ENCODE measurements at places on chromosomes 12 and 14.

GRCh38 chr12:89862511-89863445, 154.1 kb upstream of the ATP2B1 start:
- no peak for DNase-seq

- peak; percentile 56 for DNase-seq
Measured at GRCh38 chr14:51828017-51828797, 32.2 kb upstream of the GNG2 start.

GRCh38 chr12:60684988-60685655, 1089.3 kb downstream of the SLC16A7 start:
- no peak for DNase-seq

DNA sequence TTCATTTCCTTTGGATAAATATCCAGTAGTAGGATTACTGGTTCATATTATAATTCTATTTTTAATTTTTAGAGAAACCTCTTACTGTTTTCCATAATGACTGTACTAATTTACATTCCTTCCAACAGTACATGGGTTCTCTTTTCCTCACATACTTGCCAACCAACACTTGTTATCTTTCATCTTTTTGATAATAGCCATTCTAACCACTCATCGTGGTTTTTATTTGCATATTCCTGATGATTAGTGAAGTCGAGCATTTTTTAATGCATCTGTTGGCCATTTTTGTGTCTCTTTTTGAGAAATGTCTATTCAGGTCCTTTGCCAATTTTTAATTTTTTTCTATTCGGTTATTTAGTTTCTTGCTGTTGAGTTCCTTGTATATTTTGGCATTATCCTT, 457.7 kb upstream of the PDE3A start:
- no peak for DNase-seq

DNA sequence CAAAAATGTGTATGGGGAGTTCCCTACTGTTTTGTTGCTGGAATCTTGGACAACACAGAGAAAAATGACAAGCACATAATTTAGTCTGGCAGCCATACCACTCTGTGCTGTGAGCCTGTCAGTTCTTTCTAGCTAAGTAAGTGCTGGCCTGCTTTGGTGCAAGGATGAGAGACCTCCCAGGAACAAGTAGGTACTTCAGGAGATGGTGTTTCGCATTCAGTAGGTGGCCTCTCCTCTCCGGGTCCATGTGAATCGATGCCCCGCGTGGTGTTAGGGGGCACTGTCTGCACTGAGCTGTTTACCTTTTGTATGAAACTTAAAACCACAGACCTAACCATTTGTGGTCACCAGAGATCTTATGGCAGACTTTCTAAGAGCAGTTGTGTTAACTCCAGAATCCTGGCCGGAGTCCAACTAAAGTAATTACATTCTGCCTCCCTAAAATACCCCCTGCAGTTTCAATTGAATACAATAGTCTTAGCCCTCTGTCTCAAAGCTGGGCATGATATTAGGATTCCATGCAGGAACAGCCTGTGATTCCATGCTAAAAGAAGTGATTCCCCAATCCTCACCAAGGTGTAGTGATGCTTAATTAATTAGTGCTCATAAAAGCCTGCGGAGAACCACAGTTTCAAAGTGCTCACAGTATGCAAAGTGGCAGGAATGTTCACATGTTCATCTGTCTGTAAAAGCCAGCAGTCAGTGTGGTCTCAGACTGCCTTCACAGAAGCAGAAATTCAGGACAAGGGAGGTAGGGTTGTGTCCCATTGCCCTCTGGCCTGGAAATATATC, 64.2 kb downstream of the LLPH start:
- DNase-seq = no peak

DNA sequence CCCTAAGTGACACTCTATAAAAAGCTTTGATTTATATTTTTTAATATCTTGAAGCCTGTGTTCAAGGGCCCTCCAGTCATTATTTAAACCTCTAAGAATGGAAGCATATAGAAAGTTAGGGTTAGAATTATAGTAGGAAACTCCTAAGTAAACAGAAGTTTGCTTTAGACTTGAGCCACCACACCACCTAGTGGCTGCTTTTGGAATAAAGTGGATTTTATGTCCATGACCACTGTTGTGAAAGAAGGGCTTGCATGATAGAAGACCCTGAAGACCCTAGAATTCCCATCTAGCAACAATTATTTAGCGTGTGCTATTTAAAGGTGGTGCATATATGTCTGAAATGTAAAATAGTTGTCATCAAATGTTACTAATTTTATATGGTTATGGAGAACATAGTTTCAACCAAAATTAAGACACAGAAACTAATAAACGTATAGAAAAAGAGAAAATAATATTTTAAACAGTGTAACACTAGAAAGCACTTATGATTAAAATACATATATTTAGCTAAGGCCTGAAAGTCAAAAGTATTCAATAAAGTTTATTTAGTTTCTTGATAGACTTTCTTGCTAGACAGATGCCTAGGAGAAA, 21.3 kb downstream of the LRRIQ1 start:
- no peak for DNase-seq

DNA sequence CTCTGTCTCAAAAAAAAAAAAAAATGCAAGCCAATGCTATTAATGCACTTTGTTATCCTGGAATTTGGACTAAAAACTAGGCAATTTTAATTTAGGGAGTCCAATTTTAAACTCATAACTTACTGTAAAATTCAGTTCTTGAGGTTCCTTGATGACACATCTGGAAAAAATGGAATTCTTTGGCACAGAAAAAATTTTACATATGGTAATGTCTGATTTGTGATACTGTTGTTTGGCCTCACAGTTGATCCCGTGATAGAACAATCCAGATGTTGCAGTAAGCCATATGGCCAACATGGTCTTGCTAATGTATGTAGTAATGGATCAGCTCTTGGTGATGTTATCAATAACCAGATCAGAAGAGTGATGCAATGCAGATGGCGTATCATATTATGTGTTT, 1089.8 kb downstream of the FLRT2 start:
- no peak for DNase-seq

DNA sequence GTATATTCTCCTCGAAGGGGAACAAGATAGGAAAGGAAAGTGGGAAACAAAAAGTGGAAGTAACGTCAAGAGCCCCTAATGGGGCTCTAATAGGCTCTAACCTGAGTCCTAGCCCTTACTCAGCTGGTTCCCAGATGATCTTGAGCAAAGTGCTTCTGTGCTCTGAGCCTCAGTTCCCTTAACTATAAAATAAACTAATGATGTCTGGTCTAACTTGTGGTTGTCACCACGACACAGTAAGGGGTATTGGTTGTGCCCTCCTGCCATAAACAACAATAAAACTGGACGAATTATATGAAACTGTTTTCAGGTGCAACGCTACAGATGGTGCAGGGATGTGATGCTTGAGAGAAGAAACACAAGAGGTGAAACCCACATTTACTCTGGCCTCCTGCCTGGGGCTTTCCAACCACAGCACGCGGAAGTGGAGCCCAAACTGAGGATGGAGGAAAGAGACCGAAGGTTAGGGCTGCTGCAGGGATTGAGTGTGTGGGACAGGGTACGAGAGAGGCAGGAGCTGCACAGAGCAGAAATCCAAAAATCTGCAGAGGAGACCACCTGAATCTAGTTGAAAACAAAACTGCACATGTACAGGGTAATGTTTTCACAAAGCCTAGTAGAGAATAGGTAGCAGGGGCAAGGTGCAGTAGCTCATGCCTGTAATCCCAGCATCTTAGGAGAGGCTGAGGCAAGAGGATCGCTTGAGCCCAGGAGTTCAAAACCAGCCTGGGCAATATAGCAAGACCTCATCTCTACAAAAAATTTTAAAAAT, 45.6 kb upstream of the BCL2L14 start:
- peak; percentile 43 for DNase-seq

- DNase-seq = no peak
Measured at GRCh38 chr12:101552277-101552676, 42.5 kb upstream of the MYBPC1 start.

DNA sequence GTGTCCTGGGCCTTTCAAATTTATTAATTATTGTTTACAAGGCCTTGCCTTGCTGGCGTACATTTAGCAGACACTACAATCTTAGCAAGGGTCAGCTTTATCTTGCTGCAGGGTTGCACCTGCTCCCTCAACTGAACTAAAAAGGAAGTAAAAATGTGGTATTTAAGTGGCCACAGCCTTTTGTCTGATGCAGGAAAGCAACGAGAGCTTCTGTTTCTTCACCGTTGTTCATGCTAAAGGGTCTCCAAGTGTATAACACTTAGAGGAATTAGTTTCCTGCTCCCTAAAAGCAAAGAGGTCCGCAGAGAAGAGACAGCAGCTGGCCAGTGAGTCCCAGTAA, 62.8 kb upstream of the EGLN3 start:
- DNase-seq = no peak

DNA sequence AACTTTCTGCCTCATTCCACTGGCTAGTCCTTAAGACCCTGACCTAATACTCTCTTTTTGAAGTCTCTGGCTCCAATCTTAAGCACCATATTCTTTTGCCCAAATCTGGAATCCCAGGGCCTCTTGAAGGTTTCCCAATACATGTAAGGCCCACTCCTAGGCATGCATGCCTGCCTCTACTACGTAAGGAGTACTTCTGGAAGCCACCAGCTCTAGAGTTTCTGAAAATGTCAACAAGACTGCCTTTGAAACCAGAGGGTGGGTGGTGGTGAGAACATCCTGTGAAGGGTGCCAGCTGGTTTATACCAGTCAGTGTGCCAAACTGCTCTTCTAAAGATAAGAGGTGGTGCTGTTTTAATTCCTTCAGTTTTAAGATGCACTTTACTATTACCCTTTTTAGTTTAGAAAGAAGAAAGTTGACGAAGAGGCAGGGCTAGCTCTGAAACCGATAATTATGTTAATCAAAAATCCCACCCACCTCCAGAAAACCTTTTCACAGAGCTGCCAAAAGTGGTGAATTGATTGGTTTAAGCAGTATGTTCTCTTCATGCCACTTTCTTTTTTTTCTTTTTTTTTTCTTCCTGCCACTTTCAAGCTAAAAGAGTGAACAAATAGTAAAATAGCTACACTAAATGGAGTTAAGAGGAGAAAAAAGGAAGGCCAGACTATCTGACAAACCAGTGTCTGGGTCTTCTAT, 8.7 kb upstream of the WDR89 start:
- DNase-seq = peak; percentile 27

GRCh38 chr12:20196767-20197166, 171.6 kb upstream of the PDE3A start:
- DNase-seq = no peak

GRCh38 chr12:57590864-57591781, at the start of gene PIP4K2C:
Gene PIP4K2C (plus strand): TSS chr12:57591192. CDS start chr12:57591290, 98 bp downstream.
- DNase-seq = peak; percentile 73

DNA sequence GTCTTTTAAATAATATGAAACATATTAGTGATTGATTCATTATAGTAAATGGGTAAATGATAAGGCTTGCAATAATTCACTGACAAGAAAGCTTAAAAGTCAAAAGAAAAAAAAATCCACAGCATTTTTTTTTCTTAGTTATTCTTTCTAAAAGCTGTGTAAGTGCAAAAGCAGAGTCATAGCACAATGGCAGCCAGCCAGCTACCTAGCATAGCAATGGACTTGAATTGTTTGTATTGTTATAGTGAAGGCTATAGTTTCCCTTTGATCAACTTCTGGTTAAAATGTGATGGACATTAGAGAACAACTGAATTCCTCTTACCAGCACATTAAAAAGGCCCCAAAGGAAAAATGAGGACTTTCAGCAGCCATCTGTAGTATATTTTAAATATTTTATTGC, 232.1 kb downstream of the NAV3 start:
- DNase-seq = no peak

DNA sequence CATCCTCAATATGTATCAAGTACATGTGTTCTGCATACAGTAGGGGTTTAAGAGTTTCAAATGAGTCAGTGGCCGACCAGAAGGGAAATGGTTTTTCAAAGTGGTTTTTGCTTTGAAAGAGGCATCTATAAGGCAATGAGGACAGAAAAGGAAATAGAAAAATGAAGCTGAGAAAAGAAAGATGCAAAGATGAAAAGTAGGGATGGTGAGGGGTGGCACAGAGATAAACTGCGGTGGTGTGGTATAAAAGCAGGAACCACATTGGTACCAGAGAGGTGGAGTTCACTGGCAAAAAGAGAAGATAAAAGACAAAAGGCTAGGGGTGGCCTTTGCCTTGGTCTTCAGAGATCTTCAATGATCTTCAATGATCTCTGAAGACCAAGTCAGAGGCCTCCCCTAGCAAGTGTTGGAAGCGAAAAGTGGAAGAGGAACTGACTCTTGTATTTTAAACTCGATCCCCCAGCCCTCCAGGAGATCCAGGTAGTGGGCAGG, 144.0 kb upstream of the KRR1 start:
- DNase-seq = no peak

GRCh38 chr14:64475585-64476273, 10.4 kb downstream of the AKAP5 start:
- DNase-seq = no peak

GRCh38 chr12:104886418-104887401, 71.4 kb downstream of the SLC41A2 start:
- DNase-seq = no peak

DNA sequence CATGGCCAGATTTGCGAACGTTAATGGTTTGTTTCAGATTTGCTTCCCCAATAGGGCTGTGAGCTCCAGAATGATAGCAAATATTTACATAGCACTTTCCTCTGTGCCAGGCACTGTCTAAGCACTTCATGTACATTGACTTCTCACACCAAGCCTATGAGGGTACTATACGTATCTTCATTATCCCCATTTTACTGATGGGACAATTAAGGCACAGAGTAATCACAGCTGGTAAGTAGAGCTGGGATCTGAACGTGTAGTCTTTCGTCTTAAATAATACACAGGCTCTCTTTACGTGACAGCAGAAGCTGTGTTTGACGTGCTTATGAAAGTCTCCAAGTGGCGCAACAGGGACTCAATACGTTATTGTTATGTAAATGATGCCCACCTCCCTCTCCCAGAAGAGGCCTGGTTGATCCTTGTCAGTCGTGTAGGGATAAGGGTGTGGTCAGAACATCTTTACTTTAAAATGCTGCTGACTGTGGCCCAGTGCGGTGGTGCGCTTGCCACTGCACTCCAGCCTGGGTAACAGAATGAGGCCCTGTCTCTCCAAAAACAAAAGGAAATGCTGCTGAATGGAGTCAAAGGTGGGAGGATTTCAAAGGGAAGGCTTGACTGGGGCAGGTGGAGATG, 66.3 kb upstream of the TCL1B start:
- DNase-seq = no peak

DNA sequence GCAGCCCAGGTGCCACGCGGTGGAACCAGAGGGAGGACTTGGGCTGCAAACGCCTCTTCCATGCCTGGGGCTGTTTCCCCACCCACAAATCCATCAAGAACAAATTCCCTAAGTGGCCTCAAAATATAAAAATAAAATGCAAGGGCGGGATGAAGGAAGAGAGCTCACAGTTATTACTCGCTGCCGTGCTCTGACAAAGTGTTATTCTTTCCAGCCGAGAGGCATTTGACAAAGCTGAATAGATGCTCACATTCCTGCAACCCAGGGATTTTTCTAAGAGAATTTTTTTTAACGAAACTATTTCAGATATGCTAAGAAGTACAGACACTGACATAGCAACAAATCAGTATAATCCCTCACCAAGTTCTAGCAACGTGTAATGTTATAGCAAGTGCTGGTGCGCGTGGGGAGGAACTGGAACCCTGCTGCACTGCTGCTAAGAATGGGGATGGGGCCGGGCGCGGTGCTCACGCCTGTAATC, 70.7 kb downstream of the SCARB1 start:
- DNase-seq = no peak

Measured in stimulated activated CD4-positive, alpha-beta T cell treated with anti-CD3 and anti-CD28 coated beads, Interleukin-4, amount 100 ng/mL, for 1 hour (primary cell).